Hematopoietic multipotent progenitor cell treated with erythropoietin and hydrocortisone succinate and interleukin-3 and kit ligand, for 15 days (in vitro differentiated cells): ENCODE measurements at places on chromosomes 1 and 21.

GRCh38 chr21:14737922-14738321, 191.8 kb upstream of the SAMSN1 start:
- peak; percentile 38 for DNase-seq

DNA sequence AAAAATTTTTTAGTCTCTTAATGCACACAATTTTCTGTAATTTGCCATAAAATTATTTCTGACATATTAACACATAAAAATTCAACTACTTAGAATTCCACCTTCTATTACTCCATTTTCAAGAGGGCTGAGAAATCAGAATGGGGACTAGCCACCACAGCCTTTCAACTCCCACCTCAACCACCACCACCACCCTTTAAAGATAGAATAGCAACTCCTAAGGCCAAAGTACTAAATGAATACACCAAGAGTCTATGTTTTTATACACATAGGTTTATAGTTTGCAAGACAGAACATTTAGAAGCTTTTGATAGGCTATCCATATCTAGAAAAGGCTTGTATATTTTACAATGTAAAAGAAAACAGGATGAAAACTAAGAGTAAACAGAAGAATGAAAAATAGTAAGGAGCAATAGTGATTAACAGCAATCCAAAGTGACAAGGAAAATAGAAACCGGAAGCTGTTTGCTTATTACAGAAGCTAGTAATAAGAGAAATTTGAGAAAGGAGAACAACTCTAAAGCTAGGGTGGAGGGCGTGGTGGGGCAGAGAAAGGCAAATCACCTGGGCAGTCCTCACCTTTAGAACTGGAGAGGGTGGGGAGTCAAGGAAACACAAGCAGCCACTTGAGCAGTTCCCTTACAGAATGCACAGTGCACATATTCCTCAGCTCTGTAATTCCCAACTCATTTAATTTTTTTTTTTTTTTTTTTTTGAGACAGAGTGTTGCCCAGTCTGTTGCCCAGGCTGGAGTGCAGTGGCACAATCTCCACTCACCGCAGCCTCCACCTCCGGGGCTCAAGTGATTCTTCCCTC, 27.7 kb downstream of the EPS15 start:
- DNase-seq = no peak

DNA sequence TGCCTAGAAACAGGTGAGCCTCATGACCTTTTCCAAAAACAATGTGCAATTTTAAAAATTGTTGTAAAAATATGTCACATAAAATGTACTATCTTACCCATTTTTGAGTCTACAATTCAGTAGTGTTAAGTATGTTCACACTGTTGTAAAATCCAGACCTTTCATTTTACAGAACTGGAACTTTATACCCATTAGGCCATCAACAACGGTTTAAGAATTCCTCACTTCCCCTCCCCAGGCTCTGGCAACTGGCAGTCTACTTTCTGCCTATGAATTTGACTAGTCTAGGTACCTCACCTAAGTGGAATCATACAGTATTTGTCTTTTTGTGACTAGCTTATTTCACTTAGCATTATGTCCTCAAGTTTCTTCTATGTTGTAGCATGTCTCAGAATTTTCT, 8.6 kb downstream of the CTSE start:
- no peak for DNase-seq

DNA sequence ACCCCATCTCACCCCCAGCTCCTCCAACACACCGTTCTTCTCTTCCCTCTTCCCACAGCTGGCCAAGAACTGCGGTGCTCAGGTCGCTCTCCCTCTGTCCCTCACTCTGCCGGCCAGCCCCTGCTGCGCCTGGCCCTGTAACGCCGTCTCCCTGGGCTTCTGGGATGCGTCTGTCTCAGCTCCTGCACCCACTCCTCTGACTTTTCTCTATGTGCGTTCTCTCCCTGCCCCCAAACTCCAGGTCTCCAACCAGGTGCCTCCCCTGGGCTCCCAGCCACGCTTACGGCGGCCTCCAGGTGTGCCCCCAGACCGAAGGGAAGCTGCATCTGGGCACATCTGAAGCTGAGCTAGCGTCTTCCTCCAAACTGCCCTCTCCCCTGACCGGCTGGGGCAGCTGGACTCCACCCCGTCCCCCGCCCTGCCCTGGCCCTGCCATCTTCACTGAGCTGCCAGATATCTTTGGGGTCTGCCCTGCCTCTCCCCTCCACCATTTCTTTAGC, 2.6 kb downstream of the KRTAP10-12 start:
- no peak for DNase-seq
